ENCODE measurements at places on chromosomes 1 and 21.

DNA sequence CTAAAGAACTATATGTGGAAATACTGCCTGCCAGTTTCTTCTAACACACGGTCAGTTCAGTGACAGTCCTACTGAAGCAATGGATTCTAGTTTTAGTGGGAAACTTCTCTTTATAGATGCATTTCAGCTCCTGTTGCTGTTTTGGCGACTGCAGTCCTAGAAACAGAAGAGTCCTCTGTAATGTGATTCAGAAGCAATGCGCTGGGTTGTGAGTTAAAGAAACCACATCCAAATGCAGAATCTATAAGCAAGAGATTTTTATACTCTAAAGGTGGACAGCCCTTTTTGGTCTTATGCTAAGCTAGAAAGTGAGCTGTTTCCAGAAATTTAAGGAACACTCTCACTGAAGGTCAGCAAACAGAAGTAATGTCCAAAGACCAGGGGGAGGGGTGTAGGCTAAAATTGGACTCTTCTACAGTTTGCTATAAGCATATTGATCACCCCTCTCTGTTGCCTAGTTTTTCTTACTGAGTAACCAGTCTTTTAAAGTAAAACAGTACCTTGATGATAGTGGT is 30.8 kb downstream of the DUSP10 start:
- no peak for DNase-seq

DNA sequence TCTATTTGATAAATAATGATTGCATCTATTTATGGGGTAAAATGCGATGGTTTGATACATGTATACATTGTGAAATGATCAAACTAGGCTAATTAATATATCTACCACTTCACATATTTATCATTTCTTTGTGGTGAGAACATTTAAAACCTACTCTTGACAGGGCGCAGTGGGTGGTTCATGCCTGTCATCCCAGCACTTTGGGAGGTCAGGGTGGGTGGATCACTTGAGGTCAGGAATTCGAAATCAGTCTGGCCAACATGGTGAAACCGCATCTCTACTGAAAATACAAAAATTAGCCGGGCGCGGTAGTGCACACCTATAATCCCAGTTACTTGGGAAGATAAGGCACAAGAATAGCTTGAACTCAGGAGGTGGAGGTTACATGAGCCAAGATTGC is 25.3 kb downstream of the PLEKHA6 start:
- no peak for DNase-seq

GRCh38 chr1:67558449-67559193 is 126.4 kb upstream of the GADD45A start:
- no peak for DNase-seq

GRCh38 chr1:96721053-96721415 is 550 bp upstream of the PTBP2 start:
- DNase-seq, result no peak

GRCh38 chr1:50421366-50421748 is 1.9 kb downstream of the DMRTA2 start:
- DNase-seq, result no peak

Data from stimulated activated CD8-positive, alpha-beta memory T cell treated with anti-CD3 and anti-CD28 coated beads, Interleukin-4, amount 100 ng/mL, for 1 hour (primary cell).